Eye (tissue), 1 donor: ENCODE measurements at places on chromosomes 6 and 20.

GRCh38 chr20:57291694-57292093, 25.3 kb upstream of the BMP7 start:
- DNase-seq: no peak

DNA sequence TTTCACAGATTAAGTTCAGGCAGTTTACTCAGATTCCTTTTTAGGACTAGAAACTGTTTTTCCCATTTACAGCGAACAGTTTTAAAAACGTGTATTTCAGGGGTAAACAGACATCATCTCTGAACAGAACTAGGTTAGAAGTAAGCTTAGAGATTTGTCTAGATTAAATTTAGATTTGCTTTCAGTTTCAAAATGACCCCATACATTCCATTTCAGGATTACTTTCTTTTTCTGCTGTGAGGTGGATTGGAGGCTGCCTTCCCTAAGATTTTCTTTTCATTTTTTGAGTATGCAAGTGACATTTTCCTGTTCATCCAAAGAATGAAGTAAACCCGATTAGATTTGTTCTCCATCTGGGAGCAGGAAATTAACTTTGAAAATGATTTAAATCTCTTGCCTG, 747.2 kb downstream of the KHDRBS2 start:
- DNase-seq: peak; percentile 0

DNA sequence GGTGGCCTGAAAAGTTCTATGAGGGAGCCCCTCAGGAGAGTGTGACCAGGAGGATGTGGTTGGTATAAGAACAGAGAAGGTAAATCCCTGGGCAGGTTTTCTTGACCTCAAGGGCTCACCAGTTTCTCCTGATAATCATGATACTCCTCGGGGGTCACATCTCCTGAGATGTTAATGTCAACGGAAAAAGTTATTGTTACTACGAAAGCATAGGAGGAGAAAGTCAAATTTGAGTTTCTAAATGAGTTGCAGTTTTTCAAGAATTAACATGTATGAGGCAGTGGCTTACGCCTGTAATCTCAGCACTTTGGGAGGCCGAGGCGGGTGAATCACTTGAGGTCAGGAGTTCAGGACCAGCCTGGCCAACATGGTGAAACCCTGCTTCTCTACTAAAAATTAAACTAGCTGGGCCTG, 23.4 kb downstream of the MGME1 start:
- DNase-seq: no peak

DNA sequence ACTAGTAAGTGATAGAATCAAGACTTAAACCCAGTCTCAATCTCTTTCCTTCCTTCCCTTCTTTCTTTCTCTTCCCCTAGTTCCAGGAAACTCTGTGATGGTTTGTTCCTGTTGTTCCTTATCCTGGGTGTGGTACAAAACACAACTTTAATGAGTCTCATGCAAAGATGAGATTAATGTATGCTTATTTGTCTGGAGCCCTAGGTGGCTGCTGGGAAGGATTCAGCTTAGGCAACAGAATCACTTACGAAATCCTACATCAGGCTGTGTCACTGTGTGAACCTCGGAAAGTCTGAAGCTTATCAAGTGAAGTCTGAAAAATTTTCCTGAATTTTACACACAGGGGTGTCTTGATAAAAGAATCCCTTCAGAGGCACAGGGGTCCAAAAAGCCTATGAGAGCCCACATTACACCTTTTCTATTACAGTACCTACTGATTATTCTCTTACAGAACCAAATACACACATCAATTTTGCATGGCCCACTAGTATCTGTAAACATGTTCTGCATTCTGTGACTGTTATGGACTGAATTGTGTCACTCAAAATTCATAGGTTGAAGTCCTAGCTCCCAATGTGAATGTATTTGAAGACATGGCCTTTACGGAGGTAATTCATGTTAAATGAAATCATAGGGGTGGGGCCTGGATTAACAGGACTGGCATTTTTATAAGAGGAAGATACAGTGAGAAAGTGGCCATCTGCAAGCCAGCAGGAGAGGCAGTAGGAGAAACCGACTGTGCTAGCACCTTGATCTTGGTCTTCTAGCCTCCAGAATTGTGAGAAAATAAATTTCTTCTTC, 144.7 kb downstream of the MYB start:
- DNase-seq: no peak

DNA sequence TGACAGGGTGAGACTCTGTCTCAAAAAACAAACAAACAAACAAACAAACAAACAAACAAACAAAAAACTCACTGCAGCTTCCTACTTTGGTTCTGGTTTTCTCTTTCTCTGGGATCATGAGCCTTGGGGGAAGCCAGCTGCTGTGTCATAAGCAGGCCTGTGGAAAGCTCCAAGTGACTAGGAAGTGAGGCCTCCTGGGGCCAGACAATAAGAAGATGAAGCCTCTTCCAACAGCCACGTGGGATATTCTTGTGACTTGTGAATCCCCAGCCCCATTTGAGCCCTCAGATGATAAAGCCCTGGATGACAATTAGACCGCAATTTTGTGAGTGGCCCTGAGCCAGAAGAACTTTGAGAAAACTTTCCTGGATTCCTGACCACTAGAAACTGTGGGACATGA, 11.4 kb downstream of the HLA-A start:
- DNase-seq: no peak

DNA sequence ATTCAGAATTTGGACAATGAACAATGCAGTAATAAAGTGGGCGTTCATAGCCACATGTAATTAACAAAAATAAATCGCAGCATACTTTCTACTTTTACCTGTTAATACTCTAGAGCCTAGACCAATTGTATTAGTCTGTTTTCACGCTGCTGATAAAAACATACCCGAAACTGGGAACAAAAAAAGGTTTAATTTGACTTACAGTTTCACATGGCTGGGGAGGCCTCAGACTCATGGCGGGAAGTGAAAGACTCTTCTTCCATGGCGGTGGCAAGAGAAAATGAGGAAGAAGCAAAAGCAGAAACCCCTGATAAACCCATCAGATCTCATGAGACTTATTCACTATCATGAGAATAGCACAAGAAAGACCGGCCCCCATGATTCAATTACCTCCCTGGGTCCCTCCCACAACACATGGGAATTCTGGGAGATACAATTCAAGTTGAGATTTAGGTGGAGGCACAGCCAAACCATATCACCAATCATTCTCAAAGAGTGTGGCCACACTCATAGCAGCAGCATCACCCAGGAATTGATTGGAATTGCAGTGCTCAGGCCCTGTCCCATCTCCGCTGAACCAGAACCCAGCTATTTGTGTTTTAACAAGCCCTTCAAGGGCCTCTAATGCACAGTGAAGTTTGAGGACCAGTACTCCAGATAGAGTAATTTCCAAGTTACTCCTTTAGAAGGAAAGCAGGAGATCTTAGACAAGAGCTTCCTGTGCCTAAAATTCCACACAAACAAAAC, 650.0 kb downstream of the KIF16B start:
- DNase-seq: no peak

DNA sequence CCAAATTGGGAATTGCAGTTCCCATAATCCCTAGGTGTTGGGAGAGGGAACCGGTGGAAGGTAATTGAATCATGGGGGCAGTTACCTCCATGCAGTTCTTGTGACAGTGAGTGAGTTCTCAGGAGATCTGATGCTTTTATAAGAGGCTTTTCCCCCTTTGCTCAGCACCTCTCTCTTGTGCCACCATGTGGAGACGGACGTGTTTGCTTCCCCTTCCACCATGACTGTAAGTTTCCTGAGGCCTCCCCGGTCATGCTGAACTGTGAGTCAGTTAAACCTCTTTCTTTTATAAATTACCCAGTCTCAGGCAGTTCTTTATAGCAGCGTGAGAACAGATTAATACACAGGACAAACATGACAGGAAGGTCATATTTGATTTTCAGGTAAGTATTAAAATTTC, 25.3 kb upstream of the HECA start:
- DNase-seq: no peak

GRCh38 chr6:27867051-27867944, 44.9 kb downstream of the OR2B2 start:
- DNase-seq: peak; percentile 95

GRCh38 chr20:38979842-38980241, 17.7 kb downstream of the DHX35 start:
- no peak for DNase-seq

GRCh38 chr6:106966671-106967640, 7.6 kb downstream of the CD24 start:
- DNase-seq: no peak

GRCh38 chr6:165616116-165616515, 46.9 kb downstream of the PDE10A start:
- DNase-seq: peak; percentile 44

GRCh38 chr6:134502614-134503549, 185.0 kb upstream of the SGK1 start:
- no peak for DNase-seq
